GM23338 (cell line): ENCODE measurements at places on chromosomes 16 and 17. TPM values are rescaled to one million over a fixed set of nuclear protein-coding genes. Genes with fewer than 3 reads are reported as not detected.

TNRC6C gene
- 16.2 and 16.6 TPM in 2 replicates for total RNA-seq

KLHL10 gene
- total RNA-seq, result 0.27 and 0.42 TPM in 2 replicates

CRK gene
- 59.8 and 61.1 TPM in 2 replicates for total RNA-seq

ZNF624 gene
- total RNA-seq, result 1.7 and 3.9 TPM in 2 replicates

ITGAD gene
- not detected in 2 replicates for total RNA-seq

DRC3 gene
- not detected in 2 replicates for total RNA-seq

UNC119 gene
- total RNA-seq, result 78.4 and 93.5 TPM in 2 replicates

KLHL11 gene
- 23.7 and 25.5 TPM in 2 replicates for total RNA-seq

SPATA32 gene
- total RNA-seq, result not detected in 2 replicates

GRCh38 chr17:73200476-73200875 is 7.6 kb downstream of the COG1 start:
- H3K27me3 ChIP-seq, result no peaks in the 10 kb centered on the region
- no peak for DNase-seq
- H3K4me1 ChIP-seq, result no peaks in the 10 kb centered on the region
- peaks cover 56% of the 10 kb centered on the region for H3K36me3 ChIP-seq
- H3K4me3 ChIP-seq, result no peak overlapping the region
- H3K27ac ChIP-seq, result no peak overlapping the region

DNA sequence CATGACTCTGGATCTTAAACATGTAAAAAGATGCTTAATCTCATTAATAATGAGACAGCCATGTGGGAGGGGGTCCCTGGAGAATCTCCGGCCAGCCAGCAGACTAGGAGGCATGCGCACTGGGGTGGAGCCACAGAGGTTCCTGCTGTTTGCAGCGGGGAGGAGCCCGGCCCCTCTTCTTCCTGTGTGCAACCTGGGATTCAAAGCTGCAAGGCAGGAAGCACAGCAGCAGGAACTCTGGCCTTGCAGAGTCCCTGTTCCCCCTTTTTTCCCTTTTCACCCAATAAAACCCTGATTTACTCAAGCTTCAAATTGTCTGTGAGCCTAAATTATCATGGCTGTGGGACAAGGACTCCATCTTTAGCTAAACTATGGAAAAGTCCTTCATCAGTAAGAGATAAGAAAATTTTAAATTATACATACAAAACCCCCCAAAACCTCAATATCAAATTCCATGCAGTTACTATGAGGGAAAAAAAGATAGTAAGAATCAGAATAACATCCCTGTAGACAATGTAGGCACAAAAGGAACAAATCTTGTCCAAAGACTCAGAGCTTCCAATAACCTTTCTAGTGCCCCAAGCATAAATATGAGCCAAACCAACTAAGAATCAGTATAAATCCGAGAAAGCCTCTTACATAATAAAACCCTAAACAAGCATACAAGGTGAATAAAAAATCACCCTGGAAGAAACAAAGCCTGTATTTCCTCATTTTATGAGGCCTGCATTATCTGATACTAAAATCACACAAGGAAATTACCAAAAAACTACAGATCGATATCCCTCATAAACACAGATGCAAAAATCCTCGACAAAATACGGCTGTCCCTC is 12.1 kb downstream of the CFDP1 start:
- DNase-seq, result peak; percentile 91
- no peaks in the 10 kb centered on the region for H3K27me3 ChIP-seq
- H3K27ac ChIP-seq, result peak overlapping the region; percentile 83
- peak overlapping the region; percentile 2 for H3K4me3 ChIP-seq
- H3K36me3 ChIP-seq, result no peaks in the 10 kb centered on the region

DNA sequence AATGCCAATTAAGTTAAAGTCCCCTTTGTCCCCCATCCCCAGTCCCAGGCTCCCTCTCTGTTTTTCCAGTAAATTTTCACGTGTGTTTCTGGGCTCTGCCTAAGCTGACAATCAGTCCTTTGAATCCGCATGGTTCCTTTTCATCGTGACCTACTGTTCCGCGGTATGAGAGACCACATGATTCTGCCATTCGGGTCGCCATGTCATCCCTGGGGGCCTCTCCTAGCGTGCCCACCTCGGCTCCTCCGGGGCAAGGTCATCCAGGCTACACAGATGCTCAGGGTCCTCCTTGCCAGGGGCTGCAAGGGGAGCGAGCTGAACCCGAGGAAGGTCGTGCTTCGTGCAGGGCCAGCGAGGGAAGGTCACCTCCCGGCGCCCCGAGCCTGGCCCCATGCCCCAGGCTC is 157.6 kb downstream of the RAB11FIP4 start:
- no peak for DNase-seq
- peak overlapping the region; percentile 93 for H3K4me3 ChIP-seq

DNA sequence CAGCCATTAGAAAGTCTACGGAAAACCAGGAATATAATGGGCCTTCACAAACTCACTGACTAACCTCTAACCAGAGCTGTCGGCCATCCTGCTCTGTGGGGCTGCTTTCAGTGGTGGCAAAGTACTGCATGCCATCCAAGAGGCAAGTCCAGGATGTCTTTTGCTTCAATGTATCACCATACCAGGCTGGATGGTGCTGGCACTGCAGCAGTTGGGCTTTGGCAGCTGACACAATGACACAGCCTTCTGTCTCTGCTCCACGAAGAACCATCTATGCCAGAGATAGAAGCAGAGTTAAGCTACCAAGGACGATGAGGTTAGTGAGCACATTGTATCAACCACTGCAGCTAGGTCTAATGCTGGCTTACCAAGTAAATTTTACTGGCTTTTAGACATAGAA is 9.7 kb upstream of the RSKR start:
- H3K36me3 ChIP-seq, result peaks cover 79% of the 10 kb centered on the region

- no peak for DNase-seq
- H3K36me3 ChIP-seq, result no peaks in the 10 kb centered on the region
- H3K27me3 ChIP-seq, result no peaks in the 10 kb centered on the region
- no peak overlapping the region for H3K27ac ChIP-seq
- no peaks in the 10 kb centered on the region for H3K4me1 ChIP-seq
- H3K4me3 ChIP-seq, result no peak overlapping the region
These were observed 23.2 kb upstream of the ARHGAP17 start for GRCh38 chr16:25038239-25038954.

DNA sequence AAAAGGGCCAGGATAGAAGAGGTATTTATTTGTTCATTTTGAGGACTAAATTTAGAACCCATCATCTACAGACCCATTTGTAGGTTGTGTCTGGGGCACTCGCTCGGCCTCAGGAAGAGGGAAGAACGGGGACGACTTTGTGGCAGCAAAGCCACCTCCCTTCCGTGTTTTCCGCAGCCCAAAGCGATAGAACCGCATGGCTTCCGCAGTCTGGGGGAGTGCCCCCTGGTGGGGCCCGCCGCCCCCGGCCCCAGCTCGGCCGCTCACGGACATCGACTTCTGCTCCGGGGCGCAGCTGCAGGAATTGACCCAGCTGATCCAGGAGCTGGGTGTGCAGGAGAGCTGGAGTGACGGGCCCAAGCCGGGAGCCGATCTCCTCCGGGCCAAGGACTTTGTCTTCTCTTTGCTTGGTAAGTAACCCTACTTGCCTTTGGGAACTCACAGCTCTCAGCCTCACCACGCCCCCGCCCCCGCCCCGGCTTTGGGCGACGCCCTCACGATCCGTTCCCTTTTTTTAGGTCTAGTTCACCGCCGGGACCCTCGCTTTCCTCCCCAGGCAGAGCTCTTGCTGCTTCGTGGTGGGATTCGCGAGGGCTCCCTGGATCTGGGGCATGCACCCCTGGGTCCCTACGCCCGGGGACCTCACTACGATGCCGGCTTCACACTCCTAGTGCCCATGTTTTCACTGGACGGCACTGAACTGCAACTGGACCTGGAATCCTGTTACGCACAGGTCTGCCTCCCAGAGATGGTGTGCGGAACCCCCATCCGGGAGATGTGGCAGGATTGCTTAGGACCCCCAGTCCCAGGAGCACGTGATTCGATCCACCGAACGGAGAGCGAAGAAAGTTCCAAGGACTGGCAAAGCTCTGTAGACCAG is 681 bp downstream of the TMEM102 start:
- peak overlapping the region; percentile 27 for H3K27ac ChIP-seq
- H3K36me3 ChIP-seq, result no peaks in the 10 kb centered on the region
- peaks cover 25% of the 10 kb centered on the region for H3K27me3 ChIP-seq
- peak overlapping the region; percentile 98 for H3K4me3 ChIP-seq
- H3K4me1 ChIP-seq, result peaks cover 7% of the 10 kb centered on the region

GRCh38 chr17:82860606-82861392 is 21.0 kb upstream of the ZNF750 start:
- H3K4me1 ChIP-seq, result no peaks in the 10 kb centered on the region
- H3K27ac ChIP-seq, result no peak overlapping the region
- H3K4me3 ChIP-seq, result no peak overlapping the region
- DNase-seq, result no peak

DNA sequence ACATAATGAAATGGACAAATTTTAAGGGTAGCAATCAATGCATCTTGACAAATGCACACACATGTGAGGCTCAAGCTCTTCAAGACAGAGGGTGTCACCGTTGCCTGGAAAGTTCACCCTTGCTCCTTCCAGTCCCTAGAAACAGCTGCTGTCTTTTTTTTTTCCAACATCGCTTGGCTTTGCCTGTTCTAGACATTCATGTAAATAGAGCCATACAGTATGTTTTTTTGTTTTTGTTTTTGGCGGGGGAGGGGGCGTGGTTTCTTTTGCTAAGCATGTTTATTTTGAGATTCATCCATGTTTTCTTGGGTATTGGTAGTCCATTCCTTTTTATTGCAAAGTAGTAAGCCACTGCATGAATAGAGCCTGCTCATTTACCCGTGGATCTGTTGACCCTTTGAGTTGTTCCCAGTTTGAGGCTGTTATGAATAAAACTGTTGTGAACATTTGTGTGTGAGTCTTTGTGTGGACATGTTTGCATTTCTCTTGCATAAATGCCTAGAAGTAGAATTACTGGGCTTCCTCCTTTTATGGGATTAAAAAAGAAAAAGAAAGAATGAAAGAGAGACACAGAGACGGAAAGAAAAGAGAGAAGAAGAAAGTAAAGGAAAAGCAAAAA is 78.4 kb downstream of the NT5M start:
- H3K4me3 ChIP-seq, result no peak overlapping the region
- no peaks in the 10 kb centered on the region for H3K27me3 ChIP-seq
- no peak overlapping the region for H3K27ac ChIP-seq
- no peak for DNase-seq
- H3K36me3 ChIP-seq, result no peaks in the 10 kb centered on the region
- no peaks in the 10 kb centered on the region for H3K4me1 ChIP-seq

- no peak within 1 kb of the TSS for H3K27ac ChIP-seq
- peak; percentile 73 for DNase-seq
- peaks cover 18% of the 10 kb centered on the region for H3K27me3 ChIP-seq
- peaks cover 8% of the 10 kb centered on the region; the same call in 1 of the 2 replicates for H3K36me3 ChIP-seq
- peak within 1 kb of the TSS; percentile 60 for H3K4me3 ChIP-seq
These were observed at the start of gene NPB for GRCh38 chr17:81902023-81902652. NPB (plus strand) TSS chr17:81902238; CDS start chr17:81902278, 40 bp downstream.

- no peaks in the 10 kb centered on the region for H3K27me3 ChIP-seq
- DNase-seq, result no peak
- no peaks in the 10 kb centered on the region for H3K4me1 ChIP-seq
- no peak overlapping the region for H3K4me3 ChIP-seq
- H3K36me3 ChIP-seq, result no peaks in the 10 kb centered on the region
These were observed 8.0 kb upstream of the GINS2 start for GRCh38 chr16:85696781-85697180.

DNA sequence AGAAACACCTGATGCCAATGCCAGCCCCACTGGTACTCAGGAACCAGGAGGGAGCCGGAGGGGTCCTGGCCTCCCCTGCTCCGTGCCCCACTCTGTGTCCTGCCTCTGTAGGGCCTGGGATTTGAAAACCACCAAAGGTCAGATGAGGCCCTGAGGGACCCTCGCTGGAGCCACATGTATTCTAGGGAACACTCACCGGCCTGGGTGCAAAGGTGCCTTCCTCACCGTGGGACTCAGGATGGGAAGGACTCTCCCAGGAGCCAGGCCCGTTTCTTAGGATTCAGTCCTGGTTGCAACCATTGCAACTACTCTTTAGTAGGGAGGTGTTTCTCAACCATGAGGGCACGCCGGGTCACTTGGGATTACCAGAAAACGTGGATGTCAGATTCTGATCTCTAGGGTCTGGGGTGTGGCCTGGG is 74.6 kb downstream of the N4BP1 start:
- no peak overlapping the region for H3K27ac ChIP-seq
- no peak overlapping the region for H3K4me3 ChIP-seq
- no peak for DNase-seq
- no peaks in the 10 kb centered on the region for H3K27me3 ChIP-seq
- H3K4me1 ChIP-seq, result no peaks in the 10 kb centered on the region
- no peaks in the 10 kb centered on the region for H3K36me3 ChIP-seq

DNA sequence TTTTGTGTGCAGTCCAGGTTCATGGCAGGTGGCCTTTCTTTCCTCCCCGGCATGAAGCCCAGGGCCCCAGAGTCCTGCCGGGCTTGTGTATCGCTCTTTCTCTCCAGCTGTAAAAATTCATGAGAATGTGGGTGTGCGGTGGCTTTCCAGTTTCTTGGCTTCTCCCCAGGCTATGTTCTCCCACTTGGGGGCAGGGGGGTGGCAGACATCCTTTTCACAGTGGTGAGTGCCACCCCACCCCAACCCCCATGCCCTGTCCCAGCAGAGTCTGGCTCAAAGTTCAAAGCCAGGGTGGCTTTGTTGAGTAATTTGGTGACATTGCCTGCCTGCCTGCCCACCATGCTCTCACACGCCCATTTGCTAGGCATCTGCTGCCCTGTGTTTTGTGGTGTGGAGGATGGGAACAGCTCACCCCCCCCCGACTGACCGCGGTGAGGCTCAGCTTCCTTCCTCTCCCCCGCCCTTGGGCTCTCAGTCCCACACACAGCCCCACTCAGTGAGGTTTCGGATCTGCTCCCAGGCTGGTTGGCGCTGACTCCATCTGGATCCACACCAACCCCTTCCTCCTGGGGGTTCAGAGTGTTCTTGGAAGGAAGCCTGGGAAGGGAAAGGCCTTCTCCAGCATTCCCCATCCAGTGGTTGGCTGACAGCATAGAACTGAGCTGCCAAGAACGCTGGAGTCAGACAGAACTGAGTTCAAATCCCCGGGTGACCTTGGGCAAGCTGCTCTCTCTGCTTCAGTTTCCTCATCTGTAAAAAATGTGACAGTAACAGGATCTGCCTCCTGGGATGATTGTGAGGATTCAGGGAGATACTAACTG is 36.0 kb downstream of the CHD9 start:
- no peak overlapping the region for H3K4me3 ChIP-seq
- H3K4me1 ChIP-seq, result peaks cover 54% of the 10 kb centered on the region
- peak overlapping the region; percentile 57 for H3K27ac ChIP-seq

GRCh38 chr16:6684076-6684673 is 648.5 kb upstream of the RBFOX1 start:
- H3K4me3 ChIP-seq, result no peak overlapping the region
- H3K36me3 ChIP-seq, result no peaks in the 10 kb centered on the region; the same call in 1 of the 2 replicates
- no peaks in the 10 kb centered on the region for H3K27me3 ChIP-seq

- no peak overlapping the region for H3K4me3 ChIP-seq
- peaks cover 4% of the 10 kb centered on the region; the same call in 1 of the 2 replicates for H3K27me3 ChIP-seq
- H3K36me3 ChIP-seq, result no peaks in the 10 kb centered on the region
- H3K4me1 ChIP-seq, result peaks cover 12% of the 10 kb centered on the region
- DNase-seq, result no peak
These were observed 87.4 kb upstream of the LHX1 start for GRCh38 chr17:36849871-36850348.
